Activated naive CD8-positive, alpha-beta T cell treated with anti-CD3 and anti-CD28 coated beads for 36 hours (primary cell): ENCODE measurements at places on chromosomes 4 and X. TPM values are rescaled to one million over a fixed set of nuclear protein-coding genes. Genes with fewer than 3 reads are reported as not detected.

GRCh38 chr4:629636-629914 is 4.2 kb downstream of the PDE6B start:
- H3K27ac ChIP-seq = no peak overlapping the region
- no peak for DNase-seq
- H3K36me3 ChIP-seq = no peaks in the 10 kb centered on the region
- no peaks in the 10 kb centered on the region for H3K4me1 ChIP-seq
- H3K4me3 ChIP-seq = no peak overlapping the region
- H3K27me3 ChIP-seq = peaks cover 8% of the 10 kb centered on the region

SUPT20HL2 gene
- total RNA-seq = not detected

DNA sequence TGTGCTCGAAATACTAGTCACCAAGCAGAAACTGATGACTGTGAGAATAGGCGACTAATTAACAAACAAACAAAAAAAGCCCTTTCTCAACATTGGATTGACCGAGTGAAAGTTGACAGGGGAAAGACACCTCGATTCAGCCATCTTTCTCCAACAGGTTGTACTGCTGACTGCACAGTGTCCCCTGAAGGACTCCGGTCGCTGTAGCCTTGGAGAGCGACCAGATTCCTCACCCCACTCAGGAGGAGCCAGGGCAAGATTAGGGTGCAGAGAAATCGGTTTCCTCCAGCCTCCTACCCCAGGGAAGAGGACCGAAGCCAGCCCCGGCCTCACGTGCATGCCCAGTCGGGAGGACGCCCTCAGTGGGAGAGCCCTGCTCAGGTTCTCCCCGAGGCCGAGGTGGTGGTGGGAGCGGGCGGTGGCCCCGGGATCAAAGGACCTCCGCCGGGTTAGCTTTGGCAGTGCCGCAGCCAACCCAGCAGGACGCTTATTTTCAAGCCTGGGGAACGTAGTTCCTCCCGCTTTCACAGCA is 1.1 kb upstream of the RAP1GDS1 start:
- H3K4me3 ChIP-seq = peak overlapping the region; percentile 92
- peak; percentile 36 for DNase-seq
- peaks cover 29% of the 10 kb centered on the region for H3K4me1 ChIP-seq
- H3K27me3 ChIP-seq = no peaks in the 10 kb centered on the region
- H3K36me3 ChIP-seq = peaks cover 15% of the 10 kb centered on the region
- H3K27ac ChIP-seq = peak overlapping the region; percentile 96

- H3K36me3 ChIP-seq = no peaks in the 10 kb centered on the region
- DNase-seq = no peak
- H3K4me1 ChIP-seq = no peaks in the 10 kb centered on the region
- no peaks in the 10 kb centered on the region for H3K27me3 ChIP-seq
Observed at GRCh38 chr4:180741703-180742102, 1501.5 kb upstream of the TENM3 start.

TLR2 gene
- 1.1 TPM for total RNA-seq

SPATA18 gene
- not detected for total RNA-seq

GRCh38 chr4:141569141-141569540 is 67.2 kb upstream of the IL15 start:
- no peak overlapping the region for H3K4me3 ChIP-seq
- DNase-seq = no peak
- H3K4me1 ChIP-seq = no peaks in the 10 kb centered on the region
- H3K27me3 ChIP-seq = no peaks in the 10 kb centered on the region

- H3K4me3 ChIP-seq = peak overlapping the region; percentile 50
- peaks cover 96% of the 10 kb centered on the region for H3K4me1 ChIP-seq
- H3K36me3 ChIP-seq = peaks cover 73% of the 10 kb centered on the region
- peak overlapping the region; percentile 84 for H3K27ac ChIP-seq
- DNase-seq = no peak
- no peaks in the 10 kb centered on the region for H3K27me3 ChIP-seq
Observed at GRCh38 chr4:10108818-10109783, 7.5 kb downstream of the WDR1 start.

DNA sequence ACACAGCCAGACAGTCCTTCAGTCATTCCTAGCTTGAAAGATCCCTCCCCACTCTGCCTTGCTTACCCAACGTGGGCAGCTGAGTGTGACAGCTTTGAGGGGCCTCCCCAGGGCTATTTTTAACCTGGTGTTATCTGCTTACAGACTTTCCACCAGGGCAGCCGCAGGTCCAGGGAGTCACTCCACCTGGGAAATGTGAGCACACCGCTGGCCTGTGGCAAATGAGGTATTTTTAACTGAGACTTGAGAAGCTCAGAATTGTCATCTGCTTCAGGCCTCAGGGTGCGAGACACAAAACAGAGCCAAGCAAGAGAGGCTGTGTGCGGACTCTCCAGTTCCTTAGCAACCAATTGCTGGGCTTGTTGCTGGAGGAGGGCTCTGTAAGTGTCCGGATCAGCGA is 13.0 kb downstream of the CORIN start:
- H3K4me3 ChIP-seq = no peak overlapping the region
- H3K4me1 ChIP-seq = peaks cover 10% of the 10 kb centered on the region
- no peak for DNase-seq
- peaks cover 7% of the 10 kb centered on the region for H3K27me3 ChIP-seq
- H3K36me3 ChIP-seq = no peaks in the 10 kb centered on the region

DNA sequence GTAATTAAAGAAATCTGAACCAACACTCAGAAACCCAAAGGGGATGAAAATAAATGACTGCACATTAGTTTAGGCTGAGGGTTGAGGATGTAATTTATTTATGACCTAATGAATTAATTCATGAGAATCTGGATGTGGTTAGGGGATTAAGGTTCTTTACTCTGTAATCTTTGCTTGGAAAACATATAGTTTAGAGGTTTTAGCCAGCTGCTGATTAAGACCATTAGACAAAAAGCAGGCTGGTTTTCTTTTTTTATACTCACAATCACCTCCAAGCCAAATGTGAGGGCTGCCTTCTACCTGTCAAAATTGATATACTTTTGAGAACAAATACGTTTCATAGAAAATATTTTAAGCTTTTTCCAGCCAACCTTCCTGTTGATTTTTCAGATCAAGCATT is 2705.8 kb downstream of the PCDH7 start:
- no peak overlapping the region for H3K4me3 ChIP-seq
- H3K27ac ChIP-seq = no peak overlapping the region
- H3K36me3 ChIP-seq = no peaks in the 10 kb centered on the region
- H3K27me3 ChIP-seq = no peaks in the 10 kb centered on the region

PCDH7 gene
- not detected for total RNA-seq

DNA sequence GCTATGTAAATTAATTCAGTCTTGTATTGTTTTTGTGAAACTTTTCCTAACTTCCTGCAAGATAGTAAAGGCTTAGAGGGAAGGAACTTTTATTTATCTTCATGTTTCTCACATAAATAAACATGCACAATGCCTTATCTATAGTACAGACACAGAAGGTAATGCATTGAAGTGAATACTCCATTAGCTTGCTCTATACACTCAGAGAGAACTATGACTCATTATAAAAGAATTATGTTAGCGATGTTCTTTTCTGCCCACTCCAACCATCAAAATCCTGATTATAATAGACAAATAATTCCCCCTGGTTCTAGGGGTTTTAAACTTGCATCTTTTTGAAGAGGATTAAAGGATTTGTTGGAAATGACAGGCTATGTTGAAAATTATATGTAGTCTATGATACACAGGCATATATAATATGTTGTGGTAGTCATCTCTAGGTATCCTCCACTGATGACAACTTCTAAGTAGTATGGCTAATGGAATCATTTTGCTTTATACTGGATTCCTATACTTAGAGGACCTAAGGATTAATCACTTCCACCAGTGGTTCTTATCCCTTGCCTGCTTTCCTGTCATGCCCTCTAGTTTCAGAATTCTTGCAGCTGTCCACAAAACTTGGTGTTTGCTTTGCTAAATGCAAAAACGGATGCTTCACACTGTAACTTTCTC is 115.7 kb downstream of the NDST4 start:
- DNase-seq = no peak
- no peaks in the 10 kb centered on the region for H3K4me1 ChIP-seq
- H3K36me3 ChIP-seq = no peaks in the 10 kb centered on the region
- H3K27me3 ChIP-seq = no peaks in the 10 kb centered on the region
- no peak overlapping the region for H3K27ac ChIP-seq
- no peak overlapping the region for H3K4me3 ChIP-seq

- H3K27me3 ChIP-seq = no peaks in the 10 kb centered on the region
- H3K4me1 ChIP-seq = no peaks in the 10 kb centered on the region
- no peak for DNase-seq
- no peak overlapping the region for H3K4me3 ChIP-seq
- H3K36me3 ChIP-seq = no peaks in the 10 kb centered on the region
Observed at GRCh38 chr4:75180790-75181776, 248.2 kb downstream of the PARM1 start.

DNA sequence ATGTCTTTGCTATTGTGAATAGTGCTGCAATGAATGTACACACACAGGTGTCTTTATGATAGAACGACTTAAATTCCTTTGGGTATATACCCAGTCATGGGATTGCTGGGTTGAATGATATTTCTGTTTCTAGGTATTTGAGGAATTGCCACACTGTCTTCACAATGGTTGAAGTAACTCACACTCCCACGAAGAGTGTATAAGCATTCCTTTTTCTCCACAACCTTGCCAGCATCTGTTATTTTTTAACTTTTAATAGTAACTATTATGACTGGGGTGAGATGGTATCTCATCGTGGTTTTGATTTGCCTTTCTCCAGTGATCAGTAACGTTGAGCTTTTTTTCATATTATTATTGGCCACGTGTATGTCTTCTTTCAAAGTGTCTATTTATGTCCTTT is 17.6 kb upstream of the DCUN1D4 start:
- H3K27ac ChIP-seq = no peak overlapping the region
- H3K36me3 ChIP-seq = peaks cover 2% of the 10 kb centered on the region
- no peak for DNase-seq
- no peaks in the 10 kb centered on the region for H3K4me1 ChIP-seq
- peaks cover 3% of the 10 kb centered on the region for H3K27me3 ChIP-seq

MSX1 gene
- total RNA-seq = 0.10 TPM

DNA sequence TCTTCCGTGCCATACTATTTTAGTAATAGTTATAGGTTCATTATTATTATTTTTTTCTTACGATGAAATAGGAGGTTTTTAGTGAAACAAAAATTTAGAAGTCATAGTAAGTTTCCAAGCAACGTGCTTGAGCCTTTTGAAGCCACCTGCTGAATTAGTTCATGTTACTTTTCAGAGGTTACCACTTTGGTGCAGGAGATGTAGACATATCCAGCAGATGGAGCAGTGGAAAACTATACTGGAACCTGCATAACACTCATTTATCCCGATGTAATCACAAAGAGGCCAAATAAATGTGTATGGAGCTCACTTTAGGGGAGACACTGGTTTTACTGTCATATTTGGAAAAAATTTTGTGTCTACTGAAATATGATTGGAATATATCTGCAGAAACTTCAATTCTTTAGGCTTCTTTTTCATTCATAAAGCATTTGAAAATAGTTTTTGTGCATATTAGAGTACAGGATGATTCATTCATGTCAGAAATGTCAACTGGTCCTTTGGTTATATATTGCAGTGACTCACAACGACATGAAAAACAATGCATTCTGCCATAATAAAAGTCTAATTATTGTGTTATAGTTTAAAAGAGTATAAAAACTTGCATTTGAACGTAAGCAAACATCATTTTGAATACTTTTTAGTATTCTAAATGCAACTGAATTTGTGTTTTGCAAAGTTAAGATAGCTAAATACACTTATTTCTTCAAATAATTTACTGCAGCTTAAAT is 2182.9 kb upstream of the TENM3 start:
- no peak overlapping the region for H3K4me3 ChIP-seq
- H3K4me1 ChIP-seq = peaks cover 13% of the 10 kb centered on the region
- DNase-seq = no peak

- no peak overlapping the region for H3K27ac ChIP-seq
- H3K27me3 ChIP-seq = peaks cover 4% of the 10 kb centered on the region
- no peaks in the 10 kb centered on the region for H3K36me3 ChIP-seq
- no peak overlapping the region for H3K4me3 ChIP-seq
- DNase-seq = no peak
Observed at GRCh38 chr4:165723051-165723795, 149.8 kb upstream of the TLL1 start.

PABPC1L2A gene
- total RNA-seq = not detected

- H3K27ac ChIP-seq = no peak overlapping the region
- H3K4me1 ChIP-seq = peaks cover 1% of the 10 kb centered on the region
- H3K4me3 ChIP-seq = no peak overlapping the region
Observed at GRCh38 chrX:74234818-74235217, 69.2 kb upstream of the ZCCHC13 start.

GRCh38 chr4:41465146-41465761 is 72.7 kb upstream of the LIMCH1 start:
- H3K27ac ChIP-seq = no peak overlapping the region
- H3K4me1 ChIP-seq = no peaks in the 10 kb centered on the region

- peaks cover 47% of the 10 kb centered on the region for H3K27me3 ChIP-seq
- no peak for DNase-seq
- no peak overlapping the region for H3K27ac ChIP-seq
- no peaks in the 10 kb centered on the region for H3K36me3 ChIP-seq
- no peak overlapping the region for H3K4me3 ChIP-seq
Observed at GRCh38 chrX:72020204-72020603, 109.6 kb downstream of the NHSL2 start.

NKX6-1 gene
- total RNA-seq = not detected

STS gene
- total RNA-seq = 1.2 TPM

GRCh38 chrX:128020701-128021100 is 31.5 kb downstream of the ACTRT1 start:
- no peaks in the 10 kb centered on the region for H3K36me3 ChIP-seq
- H3K27ac ChIP-seq = no peak overlapping the region
- H3K4me3 ChIP-seq = no peak overlapping the region
- H3K27me3 ChIP-seq = no peaks in the 10 kb centered on the region

DNA sequence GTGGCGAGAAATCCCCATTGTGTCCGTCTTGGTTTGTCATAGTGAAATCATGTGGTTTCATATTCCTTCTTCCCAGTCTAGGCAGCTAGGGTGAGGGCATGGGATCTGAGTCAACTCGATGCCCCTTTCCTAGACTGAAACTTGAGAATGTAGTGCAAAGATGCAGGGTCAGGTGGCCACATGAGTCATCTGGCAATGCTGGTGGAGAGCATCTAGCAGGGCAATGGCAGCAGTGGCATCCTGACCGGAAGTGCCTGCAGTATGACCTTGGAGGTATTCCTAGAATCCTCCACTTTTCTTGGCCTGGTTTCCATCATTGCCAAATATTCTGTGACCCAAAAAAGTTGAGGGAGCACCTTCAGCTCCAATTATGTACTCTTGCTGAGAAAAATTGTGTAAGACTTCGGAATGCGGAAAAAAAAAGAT is 39.1 kb upstream of the TMEM184C start:
- H3K36me3 ChIP-seq = no peaks in the 10 kb centered on the region
- H3K4me3 ChIP-seq = no peak overlapping the region
- peaks cover 2% of the 10 kb centered on the region for H3K4me1 ChIP-seq
- no peak for DNase-seq
- H3K27me3 ChIP-seq = no peaks in the 10 kb centered on the region

GRCh38 chr4:41199788-41200187 is 14.6 kb downstream of the APBB2 start:
- H3K4me3 ChIP-seq = no peak overlapping the region
- H3K36me3 ChIP-seq = no peaks in the 10 kb centered on the region
- no peak for DNase-seq
- H3K4me1 ChIP-seq = no peaks in the 10 kb centered on the region
- H3K27me3 ChIP-seq = peaks cover 43% of the 10 kb centered on the region

CXCL9 gene
- total RNA-seq = 2.2 TPM

- no peak overlapping the region for H3K4me3 ChIP-seq
- H3K27ac ChIP-seq = no peak overlapping the region
- no peak for DNase-seq
- H3K27me3 ChIP-seq = no peaks in the 10 kb centered on the region
- H3K4me1 ChIP-seq = no peaks in the 10 kb centered on the region
Observed at GRCh38 chr4:75107755-75108612, 175.1 kb downstream of the PARM1 start.
